Retinal pigment epithelial cell (primary cell): ENCODE measurements at places on chromosomes 6 and 20.
A peak's percentile ranks its signal among the peaks of the same experiment; 100 is the strongest.

DNA sequence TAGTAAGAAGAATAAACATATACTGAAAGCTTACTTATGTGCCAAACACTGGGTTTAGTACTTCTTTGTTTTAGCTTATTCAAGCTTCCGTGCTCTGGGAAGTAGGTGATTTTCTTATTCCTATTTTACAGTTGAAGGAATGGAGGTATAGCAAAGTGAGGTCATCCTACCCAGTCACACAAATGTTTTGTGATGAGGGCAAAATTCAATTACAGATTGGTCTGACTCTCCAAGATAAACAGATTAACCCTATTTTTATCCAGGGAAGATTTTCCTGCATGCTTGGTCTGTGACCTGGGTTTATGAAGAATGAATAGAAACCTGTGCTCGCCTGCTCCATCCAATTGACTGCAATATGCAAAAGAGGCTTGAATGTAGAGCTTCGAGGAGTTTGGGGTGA is 310.0 kb downstream of the ZNF217 start:
- DNase-seq: no peak

DNA sequence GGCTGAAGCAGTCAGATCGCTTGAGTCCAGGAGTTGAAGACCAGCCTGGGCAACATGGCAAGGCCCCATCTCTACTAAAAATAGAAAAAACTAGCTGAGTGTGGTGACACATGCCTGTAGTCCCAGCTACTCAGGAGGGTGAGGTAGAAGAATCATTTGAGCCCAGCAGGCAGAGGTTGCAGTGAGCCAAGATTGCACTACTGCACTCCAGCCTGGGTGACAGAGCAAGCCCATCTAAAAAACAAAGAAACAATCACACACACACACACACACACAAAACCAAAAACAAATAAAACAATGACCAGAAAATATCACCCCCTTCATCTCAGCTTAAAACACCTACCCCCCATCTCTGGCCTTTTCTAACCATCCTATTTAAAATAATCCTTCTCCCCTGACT is 68.0 kb downstream of the BTBD9 start:
- DNase-seq: no peak

DNA sequence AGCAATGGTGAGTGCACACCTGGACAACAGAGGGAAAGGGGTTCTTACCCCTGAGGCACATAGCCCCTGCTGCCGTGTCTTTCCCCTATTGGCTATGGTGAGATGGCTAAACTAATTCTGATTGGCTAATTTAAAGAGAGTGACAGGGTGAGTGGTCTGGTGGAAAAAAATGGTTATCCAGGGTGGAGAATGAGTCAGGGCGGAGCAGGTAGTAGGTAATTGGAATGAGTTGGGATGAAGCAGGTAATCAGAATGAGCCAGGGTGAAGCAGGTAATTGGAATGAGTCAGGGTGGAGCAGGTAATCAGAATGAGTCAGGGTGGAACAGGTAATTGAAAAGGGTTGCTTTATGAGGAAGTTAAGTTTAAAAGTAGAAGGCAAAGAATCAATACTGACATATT is 200.3 kb downstream of the EYA4 start:
- DNase-seq: no peak

DNA sequence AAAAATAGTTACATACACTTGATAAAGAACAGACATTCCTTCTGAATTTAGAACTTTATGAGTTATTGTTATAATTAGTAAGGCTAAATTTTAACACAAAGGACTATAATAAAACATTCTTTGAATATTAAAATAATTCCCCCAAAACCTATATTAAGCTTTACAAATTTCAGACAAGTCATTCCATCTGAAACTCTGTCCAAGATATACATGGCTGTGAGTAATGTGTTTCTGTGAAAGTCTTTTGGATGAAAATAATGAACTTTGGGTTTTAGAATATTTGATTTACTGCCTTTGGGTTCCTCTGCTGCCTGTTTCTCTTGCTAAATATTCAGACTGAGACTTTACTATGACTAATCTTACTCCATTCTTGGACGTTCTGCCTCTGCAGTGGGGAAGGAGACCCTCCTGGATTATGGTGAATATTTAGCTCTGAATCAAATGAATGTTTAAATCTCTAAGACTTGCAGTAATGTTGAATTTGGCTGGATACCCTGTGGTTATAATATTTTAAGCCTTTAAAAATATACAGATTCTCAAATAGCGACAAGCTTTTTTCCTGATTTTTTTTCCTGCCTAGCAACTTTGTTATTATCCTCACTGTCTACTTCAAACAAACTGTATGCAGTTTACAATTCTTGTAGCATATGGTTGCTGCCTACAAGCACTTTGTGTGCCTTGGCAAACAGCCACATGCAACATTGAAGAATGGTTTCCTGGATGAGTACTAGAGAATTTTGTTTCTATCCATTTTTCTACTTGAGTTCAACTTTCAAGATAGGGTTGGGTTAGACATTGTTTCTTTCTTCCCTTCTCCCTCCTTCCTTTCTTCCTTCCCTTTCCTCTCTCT is 51.4 kb downstream of the TXLNB start:
- no peak for DNase-seq

DNA sequence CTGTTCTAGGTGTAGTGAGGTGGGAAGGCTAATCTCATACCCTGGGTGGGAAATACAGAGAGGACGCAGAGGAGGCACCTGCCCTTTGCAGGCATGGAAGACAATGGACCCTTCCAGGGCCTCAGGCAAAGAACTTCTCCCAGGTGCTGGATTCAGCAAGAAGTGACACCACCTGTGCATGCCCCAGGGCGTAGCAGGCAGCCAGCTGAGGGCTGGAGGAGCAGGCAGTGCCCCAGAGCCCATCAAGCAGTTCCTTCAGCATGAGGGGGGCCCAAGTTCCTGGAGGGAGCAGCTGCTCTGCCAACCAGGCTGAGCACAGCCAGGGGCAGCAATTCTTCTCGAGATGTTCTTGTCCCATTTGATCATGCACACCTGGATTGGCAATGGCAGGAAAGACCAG is 170.3 kb upstream of the PDE10A start:
- DNase-seq: no peak

DNA sequence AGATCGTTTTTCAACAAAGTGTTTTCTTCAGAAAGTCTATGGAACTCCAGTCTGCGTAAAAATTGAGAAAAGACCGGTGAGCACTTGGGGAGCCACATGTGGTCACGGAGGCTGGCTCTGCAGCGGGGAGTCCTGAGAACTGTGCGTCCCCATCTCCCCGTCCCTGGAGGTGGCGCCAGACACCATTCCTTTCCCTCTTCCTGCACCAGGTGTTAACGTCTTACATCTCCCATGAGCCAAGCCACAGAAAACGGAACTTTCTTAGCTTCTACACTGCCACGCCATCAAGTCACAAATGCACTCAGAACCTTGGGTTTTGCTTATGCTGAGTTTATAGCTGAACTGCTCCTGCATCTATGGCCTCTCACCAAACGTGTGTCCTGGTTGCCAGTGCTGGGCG is 62.6 kb downstream of the GINS1 start:
- peak; percentile 4 for DNase-seq

DNA sequence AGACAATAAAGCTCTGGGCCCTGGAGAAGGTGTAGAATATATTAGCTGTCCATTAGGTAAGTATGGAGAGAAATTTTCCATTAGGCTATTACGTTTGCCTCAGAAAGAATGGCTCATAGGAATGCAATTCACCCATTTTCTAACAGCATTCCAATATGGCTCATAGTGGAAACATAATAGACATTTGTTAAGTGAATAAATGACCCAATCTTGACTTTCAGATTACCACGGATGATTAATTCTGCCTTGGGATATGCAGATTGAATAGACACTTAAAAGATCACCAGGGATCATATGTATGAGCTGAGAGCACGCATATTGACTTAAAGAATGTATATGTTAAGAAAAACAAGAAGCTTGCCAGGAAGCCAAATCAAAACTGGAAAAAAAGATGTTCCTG is 209.1 kb upstream of the CDYL start:
- DNase-seq: no peak

GRCh38 chr6:144150710-144151657 is 667 bp downstream of the STX11 start:
- DNase-seq: no peak

DNA sequence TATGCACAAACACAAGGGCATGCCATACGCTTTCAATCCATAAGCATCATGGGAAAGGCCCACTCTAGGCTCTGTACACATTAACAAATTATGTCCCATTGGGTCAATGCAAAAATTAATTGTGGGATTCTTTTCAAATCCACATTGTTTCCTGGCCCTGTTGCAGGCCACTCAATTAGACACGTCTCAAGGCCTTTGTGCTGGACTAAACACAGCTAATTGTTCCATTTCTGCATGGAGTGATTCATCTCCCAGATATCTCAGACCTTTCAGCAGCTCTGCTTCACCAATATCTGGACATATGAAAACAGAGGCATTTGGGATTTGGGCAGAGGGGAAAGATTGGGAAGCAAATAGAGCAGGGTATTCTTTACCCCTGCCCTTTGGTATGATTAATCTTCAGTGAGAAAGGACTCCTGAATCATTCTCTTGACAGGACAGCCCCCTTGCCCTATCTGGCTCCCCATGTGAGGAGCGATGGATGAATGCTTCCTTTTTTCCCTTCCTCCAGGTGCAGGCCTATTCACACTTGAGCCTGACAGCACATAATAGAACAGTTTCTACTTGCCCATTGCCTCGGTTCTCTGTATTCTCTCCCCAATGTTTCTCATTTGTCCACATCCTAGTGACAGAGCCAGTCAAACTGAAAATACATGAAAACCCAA is 547.6 kb downstream of the HAO1 start:
- DNase-seq: peak; percentile 39

DNA sequence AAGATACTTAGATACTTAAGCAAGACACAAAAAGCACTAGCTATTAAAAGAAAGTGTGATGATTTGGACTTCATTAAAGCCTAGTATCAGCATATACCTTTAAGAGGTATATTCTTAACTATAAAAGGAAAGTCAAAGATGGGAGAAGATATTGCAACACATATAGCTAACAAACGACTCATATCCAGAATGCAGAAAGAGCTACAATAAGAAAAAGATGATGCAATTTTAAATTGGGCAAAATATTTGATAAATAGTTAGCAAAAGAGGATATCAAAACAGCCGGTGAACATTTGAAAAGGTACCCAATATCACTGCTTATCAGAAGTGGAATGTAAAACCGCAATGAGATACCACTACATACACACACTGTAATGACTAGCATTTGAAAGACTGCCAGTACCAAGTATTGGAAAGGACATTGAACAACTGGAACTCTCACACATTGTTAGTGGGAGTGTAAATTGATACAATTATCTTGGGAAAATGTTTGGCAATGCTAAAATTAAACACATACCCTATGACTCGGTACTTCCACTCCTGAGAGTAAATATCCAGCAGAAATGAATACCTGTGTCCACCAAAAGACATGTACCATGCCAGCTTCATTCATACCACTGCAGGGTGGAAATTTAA is 25.7 kb downstream of the MUC22 start:
- DNase-seq: no peak

DNA sequence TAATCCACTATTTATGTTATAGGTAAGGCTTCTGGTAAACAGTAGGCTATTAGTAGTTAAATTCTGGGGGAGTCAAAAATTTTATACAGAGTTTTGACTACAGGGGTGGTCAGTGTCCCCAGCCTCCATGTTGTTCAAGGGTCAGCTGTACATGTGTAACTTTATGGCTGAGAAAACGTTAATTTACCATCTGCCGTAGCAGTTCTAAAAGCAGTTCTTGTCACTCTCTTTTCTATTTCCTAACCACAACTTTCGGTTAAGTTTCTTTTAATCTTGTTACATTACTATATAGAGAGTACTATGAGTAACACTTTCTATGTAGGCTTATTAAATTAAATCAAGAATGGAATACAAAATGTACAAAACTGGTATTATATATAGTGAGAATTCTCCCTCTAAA is 21.6 kb upstream of the KIF6 start:
- DNase-seq: no peak

- DNase-seq: no peak
Measured at GRCh38 chr6:73250016-73250415, 13.0 kb downstream of the KHDC1 start.

- peak; percentile 52 for DNase-seq
Measured at GRCh38 chr6:163413345-163414116, 987 bp upstream of the QKI start.

DNA sequence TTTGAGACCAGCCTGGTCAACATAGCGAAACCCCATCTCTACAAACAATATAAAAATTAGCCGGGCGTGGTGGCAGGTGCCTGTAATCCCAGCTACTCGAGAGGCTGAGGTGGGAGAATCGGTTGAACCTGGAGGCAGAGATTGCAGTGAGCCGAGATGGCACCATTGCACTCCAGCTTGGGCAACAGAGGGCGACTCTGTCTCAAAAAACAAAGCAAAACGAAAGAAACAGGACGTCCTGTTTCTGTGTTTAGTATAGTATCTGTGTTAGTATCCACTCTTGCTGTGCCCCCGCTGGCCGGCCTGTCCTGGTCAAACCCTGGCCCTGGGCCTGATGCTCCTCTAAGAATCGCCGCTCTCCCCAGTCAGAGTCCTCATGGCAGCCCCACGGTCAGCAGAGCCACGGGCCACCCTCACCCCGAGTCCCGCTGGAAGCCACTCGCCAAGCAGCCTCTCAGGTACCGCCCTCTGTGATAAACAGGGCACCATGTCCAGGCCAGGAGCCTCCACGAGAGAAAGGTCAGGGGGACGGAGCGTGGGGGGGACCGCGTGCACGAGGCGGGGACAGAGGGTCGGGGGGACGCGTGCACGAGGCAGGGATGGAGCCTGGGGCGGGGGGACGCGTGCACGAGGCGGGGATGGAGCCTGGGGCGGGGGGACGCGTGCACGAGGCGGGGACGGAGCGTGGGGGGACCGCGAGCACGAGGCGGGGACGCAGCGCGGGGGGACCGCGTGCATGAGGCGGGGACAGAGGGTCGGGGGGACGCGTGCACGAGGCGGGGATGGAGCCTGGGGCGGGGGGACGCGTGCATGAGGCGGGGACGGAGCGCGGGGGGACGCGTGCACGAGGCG is 384.5 kb downstream of the SMOC2 start:
- no peak for DNase-seq

DNA sequence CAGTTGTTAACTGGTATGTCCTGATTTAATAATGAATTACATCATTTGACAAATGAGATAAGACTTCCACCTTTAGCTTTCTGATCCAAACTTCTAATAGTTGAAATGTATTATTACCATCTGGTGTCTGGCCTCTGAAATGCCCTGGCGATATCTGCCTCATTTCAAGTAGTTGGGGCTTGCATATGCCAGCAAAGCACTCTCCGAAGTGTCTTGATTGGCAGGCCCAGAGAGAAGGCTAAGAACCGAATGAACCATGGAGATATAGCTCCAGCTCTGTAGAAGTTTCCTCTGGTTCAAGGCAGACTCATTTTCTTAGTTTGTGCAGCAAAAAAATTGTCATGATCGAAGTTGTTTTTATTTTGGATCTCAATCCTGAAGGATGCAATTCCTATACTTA is 13.4 kb upstream of the HIVEP2 start:
- no peak for DNase-seq

GRCh38 chr20:951384-952169 is 35.4 kb upstream of the ANGPT4 start:
- DNase-seq: no peak

DNA sequence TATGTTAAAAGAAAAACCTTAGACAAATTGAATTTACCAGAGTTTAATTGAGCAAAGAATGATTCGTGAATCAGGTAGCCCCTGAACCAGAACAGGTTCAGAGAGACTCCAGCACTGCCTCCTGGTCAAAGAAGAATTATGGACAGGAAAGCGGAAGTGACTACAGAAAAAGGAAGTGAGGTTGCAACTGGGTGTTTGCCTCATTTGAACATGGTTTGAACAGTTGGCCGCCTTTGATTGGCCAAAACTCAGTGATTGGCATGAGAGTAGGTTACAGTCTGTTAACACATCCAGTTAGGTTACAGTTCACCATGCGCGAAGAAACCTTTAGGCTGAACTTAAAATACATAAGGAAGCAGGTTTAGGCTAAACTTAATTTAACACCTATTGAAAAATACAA is 248.8 kb downstream of the TFAP2A start:
- no peak for DNase-seq
